NCI-H1092 treated with DMSO at 0.1 percent for 48 hours (cell line): ENCODE measurements at places on chromosomes 7 and 10.
A peak's percentile ranks its signal among the peaks of the same experiment; 100 is the strongest.

DNA sequence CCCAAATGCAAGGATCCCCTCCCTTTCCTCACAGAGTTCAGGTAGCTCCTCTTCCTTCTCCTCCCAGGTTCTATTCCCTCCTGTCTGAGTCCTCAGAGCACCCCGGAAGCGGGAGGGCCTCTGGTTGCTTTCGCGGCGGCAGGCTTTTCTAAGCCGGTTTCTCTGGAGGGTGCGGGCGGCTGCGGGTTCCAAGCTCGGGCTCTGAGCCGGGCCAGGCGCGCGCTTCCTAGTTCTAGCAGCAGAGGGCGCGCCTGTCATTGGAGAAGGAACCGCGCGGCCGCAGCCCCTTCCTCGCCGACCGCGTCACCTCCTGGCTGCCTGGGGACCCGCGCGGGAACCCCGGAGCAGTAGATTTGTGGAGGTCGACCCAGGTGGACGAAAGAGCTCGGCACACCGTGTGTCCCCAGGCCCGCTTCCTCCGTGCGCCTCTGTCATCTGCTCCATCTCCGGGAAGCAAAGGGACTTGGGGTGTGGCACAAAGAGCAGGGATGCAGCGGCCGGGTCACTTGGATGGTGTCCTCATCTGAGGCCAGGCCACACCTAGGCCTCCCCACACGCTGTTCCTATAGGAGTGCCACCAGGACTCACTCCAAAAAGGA, 389.0 kb upstream of the PODXL start:
- peak; percentile 66 for DNase-seq

- no peak for DNase-seq
These were observed 123.2 kb downstream of the DNAJB6 start for GRCh38 chr7:157459966-157460365.

DNA sequence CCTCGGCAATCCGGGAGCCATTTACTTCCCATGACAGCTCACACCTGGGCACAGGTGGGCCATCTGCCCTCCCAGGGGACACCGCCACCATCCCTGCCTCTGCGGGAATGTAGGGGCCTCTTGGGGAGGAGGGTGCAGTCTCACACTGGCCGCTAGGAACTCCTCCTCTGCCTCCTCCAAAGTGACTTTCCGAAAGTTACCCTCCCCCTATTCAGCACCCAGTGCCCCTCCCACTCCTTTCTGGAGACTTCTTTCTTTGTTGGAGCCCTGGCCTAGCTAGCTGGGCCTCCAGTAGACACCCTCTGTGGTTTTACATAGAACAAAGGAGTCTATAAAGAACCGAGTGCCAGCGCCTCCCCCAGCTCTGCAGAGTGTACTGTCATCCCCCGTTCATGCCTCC, 45.8 kb upstream of the MNX1 start:
- DNase-seq, result no peak

- DNase-seq, result no peak
These were observed 7.7 kb upstream of the TRUB1 start for GRCh38 chr10:114930320-114930719.

DNA sequence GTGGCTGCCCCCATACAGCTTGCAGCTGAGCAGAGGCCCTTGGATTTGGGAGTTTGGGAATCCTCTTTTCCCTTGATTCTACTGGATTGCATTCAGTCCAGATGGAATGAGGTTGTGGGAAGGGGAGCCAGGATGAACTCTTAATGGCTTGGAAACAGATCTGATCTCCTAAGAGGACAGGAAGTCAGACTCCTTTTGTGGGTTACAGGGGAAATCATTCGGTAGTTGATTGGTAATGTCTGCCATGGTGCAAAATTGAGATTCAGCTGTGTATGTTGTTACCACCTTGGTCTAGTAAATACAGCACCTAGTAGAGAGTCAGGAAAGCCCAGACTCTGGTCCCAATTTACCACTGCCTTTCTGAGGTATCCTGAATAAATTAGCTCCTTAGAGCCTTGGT, 144.2 kb upstream of the TNRC18 start:
- DNase-seq, result no peak

- DNase-seq, result no peak
These were observed 36.2 kb downstream of the GOT1 start for GRCh38 chr10:99394256-99394655.

- no peak for DNase-seq
These were observed 252.2 kb downstream of the ELFN1 start for GRCh38 chr7:1922071-1922869.

DNA sequence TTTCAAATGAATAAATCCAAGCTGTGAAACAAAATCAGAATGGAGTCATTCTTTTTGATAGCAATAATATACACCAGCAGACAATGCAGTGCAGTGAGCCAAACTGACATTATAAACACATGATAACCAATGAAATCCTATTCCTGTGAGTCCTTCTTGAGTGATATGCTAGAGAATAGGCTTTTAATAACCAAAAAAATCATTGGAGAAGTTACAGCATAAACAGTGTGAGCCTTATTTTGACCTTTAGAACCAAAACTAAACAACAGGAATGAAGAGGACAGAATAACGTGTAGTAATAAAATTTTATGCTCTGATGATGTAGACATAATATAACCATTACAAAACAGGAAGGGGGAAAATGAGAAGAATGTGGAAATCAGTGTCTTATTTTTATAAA, 8.7 kb downstream of the HUS1 start:
- no peak for DNase-seq

DNA sequence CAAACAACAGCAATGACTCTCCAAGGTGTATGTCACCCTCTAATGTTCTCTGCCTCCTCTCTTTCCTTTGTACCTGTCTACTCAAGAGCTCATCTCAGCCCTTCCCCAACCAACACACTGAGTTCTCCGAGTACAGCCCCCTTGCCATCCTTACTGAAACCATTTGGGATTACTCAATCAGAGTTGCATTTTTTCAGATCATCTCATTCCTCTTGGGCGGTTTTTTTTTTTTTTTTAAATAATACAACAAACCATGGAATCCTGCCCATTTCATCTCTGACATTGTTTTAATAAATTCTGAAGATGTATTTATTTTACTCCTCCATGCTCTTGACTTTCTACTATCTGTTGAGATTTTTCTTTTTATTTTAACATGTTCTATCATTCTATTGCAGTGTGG, 4.2 kb upstream of the CREB3L2 start:
- DNase-seq, result no peak

GRCh38 chr10:15801641-15802040, 58.7 kb downstream of the MINDY3 start:
- DNase-seq, result no peak

- DNase-seq, result no peak
These were observed 464.5 kb downstream of the GRID1 start for GRCh38 chr10:85902051-85902450.

GRCh38 chr7:110224643-110225042, 866.3 kb upstream of the LRRN3 start:
- DNase-seq, result no peak
